ENCODE measurements at places on chromosomes 12 and 14.

- DNase-seq: no peak
These were observed 101.8 kb upstream of the BBS10 start for GRCh38 chr12:76449993-76450392.

GRCh38 chr12:113075137-113075683 lies 18.7 kb downstream of the DTX1 start:
- DNase-seq: no peak

- DNase-seq: no peak
These were observed 334.2 kb downstream of the ATXN7L3B start for GRCh38 chr12:74871817-74872216.

- no peak for DNase-seq
These were observed 285.3 kb downstream of the DPF3 start for GRCh38 chr14:72608391-72609204.

DNA sequence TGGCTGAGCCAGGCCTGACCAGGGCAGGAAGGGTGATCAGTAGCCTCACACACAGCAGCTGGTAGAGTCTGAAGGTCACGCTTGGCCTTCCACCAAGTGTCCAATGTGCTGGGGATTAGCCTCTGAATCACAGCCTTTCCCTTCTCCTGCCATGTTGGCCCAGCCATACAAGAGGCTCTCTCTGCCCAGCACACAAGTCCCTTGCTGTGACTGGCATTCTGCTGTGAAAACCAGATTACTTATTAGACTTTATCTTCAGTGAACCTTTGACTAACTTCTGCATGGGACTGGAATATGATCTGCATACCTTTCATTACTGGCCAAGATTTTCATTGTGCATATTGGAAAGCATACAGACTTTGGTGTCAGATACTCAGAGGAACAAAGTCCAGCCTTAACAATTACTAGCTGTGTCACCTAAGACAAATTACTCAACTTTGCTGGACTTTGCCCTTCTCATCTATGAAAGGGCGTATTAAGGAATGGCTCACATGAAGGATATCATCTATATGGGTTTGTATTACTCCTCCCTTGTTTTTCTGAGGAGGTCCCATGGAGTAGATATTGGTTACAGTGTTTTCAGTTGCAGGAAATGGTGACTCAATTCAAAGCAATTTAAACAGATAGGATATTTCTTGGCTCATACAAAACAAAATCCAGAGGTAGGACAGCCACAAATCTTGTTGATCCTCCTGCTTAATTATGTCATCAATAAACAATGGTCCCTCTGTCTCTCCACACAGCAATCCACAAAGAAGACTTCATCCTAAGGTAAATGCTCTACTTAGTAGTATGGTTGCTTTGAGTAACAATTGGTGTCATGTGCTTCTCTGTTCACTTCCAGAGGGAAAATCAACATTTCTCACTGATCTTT lies 99.6 kb downstream of the DYRK2 start:
- DNase-seq: no peak

GRCh38 chr12:31235868-31236395 lies 90.0 kb downstream of the SINHCAF start:
- DNase-seq: no peak

DNA sequence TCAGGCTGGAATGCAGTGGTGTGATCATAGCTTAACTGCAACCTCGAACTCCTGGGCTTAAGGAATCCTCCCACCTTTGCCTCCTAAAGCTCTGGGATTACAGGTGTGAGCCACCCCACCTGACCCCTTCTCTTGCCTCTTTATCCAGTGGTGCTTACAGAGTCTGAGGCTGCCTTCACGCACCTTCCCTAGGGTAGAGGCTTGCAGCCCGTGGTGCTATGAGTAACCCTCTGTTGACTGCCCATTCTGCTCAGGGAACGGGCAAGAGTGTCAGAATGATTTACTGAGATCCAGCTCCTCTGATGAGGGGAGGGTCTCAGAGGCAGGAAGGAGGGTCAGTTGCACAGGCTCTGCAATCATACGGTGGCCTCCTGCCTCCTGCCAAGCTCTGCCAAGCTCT lies 125.1 kb upstream of the TBX3 start:
- DNase-seq: no peak

DNA sequence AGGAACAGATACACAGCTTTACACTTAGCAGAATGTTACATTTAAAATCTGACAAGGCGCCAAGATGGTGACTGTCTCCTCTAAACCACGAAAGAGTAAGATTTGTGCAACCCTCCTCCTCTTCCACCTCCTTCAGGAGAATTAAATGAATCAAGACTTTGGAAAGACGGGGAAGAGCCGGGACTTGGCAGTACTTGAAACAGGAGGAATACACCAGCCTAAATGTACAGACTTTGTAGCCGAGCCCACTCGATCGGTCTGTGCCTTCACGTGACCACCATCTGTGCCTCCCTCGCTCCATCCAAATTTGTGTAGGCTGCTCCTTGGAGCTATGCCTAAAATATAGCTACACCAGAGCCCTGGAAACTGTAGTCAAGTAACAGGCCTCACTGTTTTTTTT lies 38.3 kb downstream of the SSPN start:
- DNase-seq: peak; percentile 95

DNA sequence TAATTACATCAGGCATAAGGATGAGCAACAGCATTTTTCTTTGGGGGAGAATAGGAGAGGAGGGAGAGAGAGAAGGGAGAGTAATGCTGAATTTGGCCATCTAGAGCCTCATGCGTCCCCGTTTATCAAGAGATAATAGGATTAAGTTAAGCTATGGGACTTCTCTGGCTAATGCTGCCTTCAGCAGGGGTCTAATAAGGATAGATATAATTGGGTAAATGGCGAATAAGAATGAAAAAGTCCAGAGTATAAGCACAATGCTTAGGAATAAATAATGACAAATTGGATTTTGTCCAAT lies 470.0 kb downstream of the EGLN3 start:
- no peak for DNase-seq

DNA sequence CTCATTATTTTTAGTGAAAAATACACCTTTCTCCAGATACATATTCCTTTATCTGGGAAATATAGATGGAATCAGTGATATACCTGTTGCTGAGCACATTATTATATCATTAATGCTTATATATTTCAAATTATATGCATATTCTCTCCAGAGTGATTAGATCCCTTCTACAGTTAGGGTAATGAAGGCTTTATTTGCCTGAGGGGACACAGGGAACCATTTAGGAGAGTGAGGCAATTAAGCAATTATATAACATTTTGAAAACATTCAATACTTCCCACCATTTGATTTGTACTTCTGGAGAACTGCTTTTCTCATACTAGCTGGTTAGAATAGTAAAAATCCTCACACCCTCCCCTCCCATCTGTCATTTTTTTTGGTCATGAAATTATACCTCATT lies 212.8 kb upstream of the NOVA1 start:
- DNase-seq: no peak

- DNase-seq: no peak
These were observed 14.2 kb upstream of the PAX9 start for GRCh38 chr14:36647417-36647823.

DNA sequence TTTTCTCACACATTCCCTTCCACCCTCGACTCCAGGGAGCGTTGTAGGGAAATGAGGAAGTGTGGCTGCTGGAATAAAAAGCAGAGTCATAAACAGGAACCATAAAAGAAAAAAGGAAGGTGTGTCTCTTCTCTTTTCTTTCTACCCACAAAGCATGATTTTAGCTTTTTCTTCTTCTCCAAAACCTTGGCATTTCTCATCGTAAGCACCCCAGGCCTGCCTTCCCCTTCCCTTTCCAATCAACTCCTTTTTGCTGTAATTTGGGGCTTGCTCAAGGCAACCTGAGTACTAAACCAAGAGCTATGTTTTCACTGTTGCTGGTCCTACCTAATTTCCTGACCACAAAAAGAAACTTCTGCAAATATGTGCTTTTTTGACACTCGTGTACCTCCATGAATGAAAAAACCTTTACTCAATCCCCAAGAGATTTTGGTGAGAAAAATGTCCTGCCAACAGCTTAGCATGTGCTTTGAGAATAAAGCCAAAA lies 9.2 kb downstream of the PLBD1 start:
- DNase-seq: no peak

- DNase-seq: no peak
These were observed 115.4 kb upstream of the PRICKLE1 start for GRCh38 chr12:42704810-42705401.

DNA sequence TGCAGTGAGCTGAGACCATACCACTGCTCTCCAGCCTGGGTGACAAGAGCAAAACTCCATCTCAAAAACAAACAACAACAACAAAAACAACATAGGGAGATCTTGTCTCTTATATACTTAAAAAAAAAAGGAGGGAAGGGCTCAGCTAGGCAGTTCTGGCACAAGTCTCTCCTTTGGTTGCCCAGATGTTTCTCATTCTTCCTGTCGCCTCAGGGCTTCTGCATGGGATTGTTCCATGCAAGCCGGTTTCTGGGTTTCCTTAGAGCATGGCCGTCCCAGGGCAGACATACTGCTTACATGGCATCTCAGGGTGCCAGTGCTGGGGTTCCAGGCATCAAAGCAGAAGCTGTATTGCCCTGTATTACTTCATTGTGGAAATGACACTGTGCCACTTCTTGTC lies 5.2 kb upstream of the SLC8B1 start:
- DNase-seq: no peak

DNA sequence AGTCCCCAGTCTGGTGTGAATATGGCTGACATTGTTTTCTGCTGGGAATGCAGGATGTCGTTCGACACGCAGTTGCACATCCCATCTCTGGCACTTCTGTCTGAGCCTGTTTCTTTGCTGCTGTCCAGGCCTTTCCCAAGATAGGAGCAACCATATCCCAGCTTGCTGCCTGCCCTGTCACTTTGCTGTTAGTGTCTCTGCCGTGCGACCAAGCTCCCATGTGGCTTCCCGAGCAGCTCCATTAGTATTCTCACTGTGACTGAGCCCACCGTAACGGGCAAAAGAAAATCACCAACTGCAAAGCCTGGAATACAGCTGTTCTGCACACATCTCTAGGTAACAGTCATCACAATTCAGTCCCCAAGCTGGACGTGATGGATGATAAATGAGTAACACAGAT lies 66.0 kb upstream of the CPSF6 start:
- DNase-seq: no peak

GRCh38 chr14:60309867-60310552 lies 61.0 kb downstream of the PPM1A start:
- DNase-seq: no peak

DNA sequence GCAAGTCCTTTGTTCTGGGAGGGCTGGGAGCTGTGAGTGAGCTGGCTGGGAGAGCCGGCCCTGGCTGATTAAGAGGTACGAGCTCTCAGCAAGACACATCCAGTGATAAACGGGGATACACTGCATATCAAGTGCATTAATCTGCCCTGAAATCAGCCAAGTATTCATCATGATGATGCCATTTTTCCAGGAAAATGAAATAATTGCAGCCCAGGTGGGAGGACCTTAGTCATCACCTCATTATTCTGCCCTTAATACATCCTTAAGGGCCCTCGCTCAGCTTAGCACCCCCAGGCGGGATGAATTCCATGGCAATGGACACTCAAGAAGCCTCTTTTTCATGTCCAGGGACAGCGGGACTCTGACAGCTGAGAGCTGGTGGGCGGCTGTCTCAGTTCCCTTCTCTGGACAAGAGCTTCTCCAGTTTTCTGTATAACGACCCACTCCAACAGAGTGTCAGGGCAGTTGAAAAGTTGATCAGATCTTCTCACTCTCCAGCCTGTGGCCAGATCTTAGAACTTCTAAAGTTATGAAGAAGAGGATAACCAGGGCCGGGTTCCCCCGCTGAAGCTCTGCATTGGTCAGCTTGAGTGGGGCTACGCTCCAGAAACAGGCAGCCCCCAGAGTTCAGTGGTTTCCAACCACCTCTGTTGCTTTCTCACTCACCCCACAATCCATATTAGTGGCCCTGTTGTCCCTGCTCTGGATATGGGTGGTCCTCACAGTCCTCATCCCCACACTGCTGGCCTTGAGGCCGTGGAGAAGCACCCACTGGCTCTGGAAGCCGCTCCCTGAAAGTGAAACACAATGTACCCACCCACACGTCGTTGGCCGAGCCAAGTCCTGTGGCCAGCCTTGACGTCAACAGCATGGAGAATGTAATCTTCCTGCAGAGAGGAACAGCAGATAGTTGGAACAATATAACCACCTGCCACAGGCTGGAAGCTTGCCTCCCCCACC lies 306.2 kb upstream of the DIO3 start:
- no peak for DNase-seq

Measured in G401 (cell line).